ENCODE measurements at places on chromosomes 5 and 9.

DNA sequence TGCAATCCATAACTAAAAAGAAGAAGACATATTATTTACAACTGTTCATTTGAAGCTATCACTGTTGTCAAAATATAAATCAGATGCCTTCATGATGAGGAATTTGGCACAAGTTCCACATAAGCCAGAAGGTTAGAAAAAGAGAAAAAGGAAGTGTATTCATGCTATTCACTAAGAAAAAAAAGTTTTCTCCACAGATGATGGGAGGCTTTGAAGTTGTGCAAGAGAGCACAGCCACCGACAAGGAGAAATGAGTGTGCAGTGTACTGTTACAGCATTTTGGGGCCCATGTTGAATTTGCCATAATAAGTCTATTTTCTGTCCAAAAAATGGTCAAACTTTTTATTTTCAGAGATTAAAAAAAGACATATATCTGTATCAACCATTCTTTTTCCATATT is 32.9 kb upstream of the IFNK start:
- DNase-seq, result no peak

- DNase-seq, result no peak
Measured at GRCh38 chr5:145551714-145552113, 283.4 kb downstream of the PRELID2 start.

- no peak for DNase-seq
Measured at GRCh38 chr9:127651697-127652610, 39.9 kb downstream of the STXBP1 start.

GRCh38 chr5:1779782-1780613 is 19.6 kb downstream of the MRPL36 start:
- DNase-seq, result no peak

GRCh38 chr5:124920909-124921666 is 174.6 kb upstream of the ZNF608 start:
- DNase-seq, result no peak
